ENCODE measurements at places on chromosomes 2 and 18. TPM values are rescaled to one million over a fixed set of nuclear protein-coding genes. Genes with fewer than 3 reads are reported as not detected.

CNDP1 gene
- total RNA-seq: not detected

PDE1A gene
- total RNA-seq: not detected

SLC11A1 gene
- total RNA-seq: 0.13 TPM

DSC2 gene
- total RNA-seq: not detected

KLF11 gene
- total RNA-seq: 6.5 TPM

COL3A1 gene
- 0.13 TPM for total RNA-seq

EGR4 gene
- 0.48 TPM for total RNA-seq

ATP6V1B1 gene
- not detected for total RNA-seq

MBP gene
- total RNA-seq: 53.9 TPM

C2orf66 gene
- total RNA-seq: not detected

INHBB gene
- not detected for total RNA-seq

CNDP2 gene
- total RNA-seq: 213 TPM

KHK gene
- 15.2 TPM for total RNA-seq

ASB18 gene
- total RNA-seq: not detected

LHCGR gene
- not detected for total RNA-seq

SRD5A2 gene
- total RNA-seq: 0.04 TPM

RAX gene
- not detected for total RNA-seq

Measured in activated CD8-positive, alpha-beta memory T cell treated with anti-CD3 and anti-CD28 coated beads for 36 hours (primary cell).